Renal cortical epithelial cell (primary cell): ENCODE measurements at places on chromosomes 4 and X. TPM values are rescaled to one million over a fixed set of nuclear protein-coding genes. Genes with fewer than 3 reads are reported as not detected.

Gene FRMD7
- not detected in 2 replicates for total RNA-seq

Gene CRLF2
- total RNA-seq, result not detected in 2 replicates

Gene DCAF4L1
- 0.15 TPM in 1 of 2 replicates, not detected in the other for total RNA-seq

Gene CORIN
- total RNA-seq, result 0.15 TPM in 1 of 2 replicates, not detected in the other

Gene UGT2B15
- total RNA-seq, result 0.10 TPM in 1 of 2 replicates, not detected in the other

Gene CYLC1
- not detected in 2 replicates for total RNA-seq

Gene BMP3
- under 0.01 TPM in 1 of 2 replicates, not detected in the other for total RNA-seq

Gene HS6ST2
- total RNA-seq, result 3.5 and 8.2 TPM in 2 replicates

Gene P2RY4
- 0.15 TPM in 1 of 2 replicates, not detected in the other for total RNA-seq

Gene AKAP17A
- total RNA-seq, result 21.0 and 35.1 TPM in 2 replicates

Gene F9
- not detected in 2 replicates for total RNA-seq

Gene TMEM185A
- total RNA-seq, result 25.7 and 31.7 TPM in 2 replicates

Gene ARHGAP6
- 3.1 and 9.4 TPM in 2 replicates for total RNA-seq

Gene SGMS2
- 223 and 244 TPM in 2 replicates for total RNA-seq

Gene XK
- 0.30 and 0.87 TPM in 2 replicates for total RNA-seq

Gene FGFBP1
- total RNA-seq, result 0.50 and 19.1 TPM in 2 replicates

Gene NEIL3
- total RNA-seq, result 0.60 and 5.2 TPM in 2 replicates

Gene DKK2
- total RNA-seq, result 0.65 and 1.0 TPM in 2 replicates

Gene ENPP6
- under 0.01 and 0.35 TPM in 2 replicates for total RNA-seq

Gene DMRTC1B
- 0.20 TPM in 1 of 2 replicates, not detected in the other for total RNA-seq

Gene AWAT2
- total RNA-seq, result not detected in 2 replicates

Gene TMEM35A
- total RNA-seq, result 0.30 TPM in 1 of 2 replicates, not detected in the other

Gene SMIM10L2A
- total RNA-seq, result 1.9 and 5.6 TPM in 2 replicates

Gene BCOR
- 13.4 and 39.4 TPM in 2 replicates for total RNA-seq

Gene TEX13B
- not detected in 2 replicates for total RNA-seq

Gene CNKSR2
- total RNA-seq, result 0.40 and 0.87 TPM in 2 replicates

Gene XAGE3
- not detected in 2 replicates for total RNA-seq

Gene CBLL2
- total RNA-seq, result not detected in 2 replicates

Gene IL2
- not detected in 2 replicates for total RNA-seq

Gene RS1
- 0.05 and 0.17 TPM in 2 replicates for total RNA-seq

Gene METAP1
- 43.4 and 56.7 TPM in 2 replicates for total RNA-seq

Gene ZNF185
- 45.3 and 63.4 TPM in 2 replicates for total RNA-seq

Gene DNAAF6
- total RNA-seq, result not detected in 2 replicates

Gene GPR34
- not detected in 2 replicates for total RNA-seq

Gene ZDHHC9
- total RNA-seq, result 22.6 and 23.4 TPM in 2 replicates

Gene TMSB15C
- 3.9 and 8.2 TPM in 2 replicates for total RNA-seq

Gene CLCN4
- 2.6 and 4.2 TPM in 2 replicates for total RNA-seq

Gene IL13RA1
- total RNA-seq, result 39.9 and 57.3 TPM in 2 replicates
